ENCODE measurements at places on chromosomes 4 and X.

GRCh38 chr4:20217951-20218350 is 33.8 kb upstream of the SLIT2 start:
- DNase-seq, result no peak

DNA sequence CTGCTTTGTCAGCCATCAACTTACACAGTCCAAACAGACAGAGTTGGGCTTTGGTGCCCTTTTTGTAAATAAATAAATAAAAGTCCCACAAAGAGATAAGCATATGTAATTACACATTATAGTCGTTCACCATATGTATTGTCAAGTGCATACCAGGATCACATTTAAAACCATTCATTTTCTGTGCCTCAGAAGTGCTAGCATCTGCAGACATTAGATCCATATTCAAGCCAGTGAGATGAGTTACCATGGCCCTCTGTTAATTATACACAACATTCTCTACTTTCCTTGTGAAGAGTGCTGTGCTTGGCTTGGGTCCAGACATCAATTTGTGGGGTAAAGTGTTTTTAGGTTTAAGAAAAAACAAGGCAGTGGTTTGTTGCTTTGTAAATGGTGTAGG is 76.8 kb downstream of the ENOX2 start:
- no peak for DNase-seq

- no peak for DNase-seq
Measured at GRCh38 chr4:27049239-27049829, 188.7 kb downstream of the STIM2 start.

GRCh38 chrX:77693594-77693993 is 92.4 kb downstream of the ATRX start:
- no peak for DNase-seq

DNA sequence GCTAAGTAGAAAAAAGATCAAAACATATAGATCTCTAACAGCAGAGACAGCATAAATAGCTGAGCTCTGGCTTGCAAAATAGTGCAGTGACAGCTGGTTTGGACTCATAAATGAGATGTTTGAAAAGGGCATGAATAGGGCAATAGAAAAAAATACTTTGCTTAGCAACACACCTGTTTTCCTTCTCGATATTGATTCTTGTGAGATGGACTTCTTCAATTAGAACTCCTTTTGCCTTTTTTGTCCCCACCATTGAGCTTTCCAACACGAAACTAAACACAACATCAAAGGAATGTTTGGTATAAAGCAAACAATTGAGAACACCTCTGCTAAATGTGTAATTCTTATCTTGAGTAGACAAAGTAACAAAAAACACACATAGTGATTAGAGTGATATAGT is 726.3 kb downstream of the RAPGEF2 start:
- DNase-seq, result no peak

- peak; percentile 53 for DNase-seq
Measured at GRCh38 chr4:8319731-8320385, 50.3 kb downstream of the HTRA3 start.

DNA sequence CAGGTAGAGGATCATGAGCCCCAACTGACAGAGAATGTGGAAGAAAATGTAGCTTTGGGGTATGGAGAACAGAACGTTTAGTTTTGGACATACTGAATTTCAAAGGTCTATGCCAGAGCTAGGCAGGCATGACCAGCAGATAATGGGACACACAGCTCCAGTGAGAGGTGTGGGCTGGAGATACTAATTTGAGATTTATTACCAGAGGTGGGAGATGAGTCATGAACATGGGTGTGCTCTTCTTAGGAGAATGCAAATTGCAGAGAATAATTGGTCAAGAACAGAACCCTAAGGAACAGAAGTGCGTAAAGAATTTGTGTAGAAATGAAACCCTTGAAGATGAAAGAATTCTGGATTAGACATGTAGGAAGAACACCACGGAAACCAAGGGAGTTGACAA is 125.2 kb downstream of the PACRGL start:
- DNase-seq, result no peak

DNA sequence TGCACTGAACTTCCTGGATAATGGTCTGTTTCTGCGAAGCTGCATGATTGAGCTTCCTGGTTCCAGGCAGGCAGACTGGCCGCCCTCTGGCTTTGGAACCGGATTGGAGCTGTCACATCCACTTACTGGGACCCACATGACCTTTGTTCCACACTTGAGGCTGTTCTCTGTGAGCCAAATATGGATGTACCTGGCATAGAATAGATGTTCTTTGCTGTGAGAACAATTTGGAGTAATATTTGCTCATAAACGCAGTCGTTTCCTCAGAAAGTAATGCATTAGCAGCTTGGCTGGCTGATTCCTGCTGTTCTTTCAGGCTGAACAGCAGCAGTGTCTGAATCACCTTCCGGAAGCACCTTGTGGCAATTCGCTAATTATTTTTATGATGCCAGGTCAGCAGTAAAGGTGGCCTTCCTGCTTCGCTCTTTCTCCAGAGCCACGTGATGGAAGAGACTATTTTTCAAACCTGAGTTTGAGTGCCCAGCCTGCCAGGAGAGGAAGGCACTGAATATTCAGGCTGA is 78.1 kb upstream of the BOD1L1 start:
- no peak for DNase-seq

DNA sequence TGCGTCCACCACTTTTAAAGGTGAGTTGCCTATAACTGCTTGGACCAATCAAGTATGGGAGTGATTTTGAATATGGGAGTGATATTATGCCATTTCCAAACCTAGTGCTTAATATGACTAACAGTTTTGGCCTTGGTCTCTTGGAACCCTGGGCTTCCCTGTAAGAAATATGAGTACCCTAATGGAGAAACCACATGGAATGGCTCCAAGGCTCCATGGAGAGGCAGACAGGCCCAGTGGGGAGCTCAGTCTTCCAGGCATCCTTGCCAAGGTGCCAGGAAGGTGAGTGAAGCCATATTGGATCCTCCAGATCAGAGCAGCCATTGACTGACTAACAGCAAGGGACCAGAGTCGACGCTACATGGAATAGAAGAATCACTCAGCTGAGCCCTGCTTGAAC is 53.2 kb downstream of the MAML3 start:
- DNase-seq, result no peak

- peak; percentile 73 for DNase-seq
Measured at GRCh38 chr4:41418444-41418843, 119.5 kb upstream of the LIMCH1 start.

DNA sequence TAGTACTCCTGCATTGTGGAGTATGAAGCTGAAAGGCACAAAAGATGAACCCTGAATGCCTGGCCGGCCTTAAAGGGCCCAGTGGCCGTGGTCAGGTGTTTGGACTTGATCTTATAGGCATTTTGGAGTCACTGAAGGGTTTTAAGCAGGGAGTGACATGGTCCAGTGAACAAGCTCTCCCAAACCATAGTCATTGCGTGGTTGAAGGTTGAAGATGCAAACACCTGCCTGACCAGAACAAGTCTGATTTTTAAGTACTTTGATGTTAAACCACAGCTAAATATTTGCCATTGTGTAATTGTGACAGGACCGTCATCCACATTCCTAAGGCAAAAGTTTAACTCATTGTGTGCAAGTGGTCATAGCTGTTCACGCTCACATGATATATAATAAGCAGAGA is 3.3 kb downstream of the STK32B start:
- no peak for DNase-seq

- no peak for DNase-seq
Measured at GRCh38 chr4:139898293-139898692, 232.7 kb downstream of the MGST2 start.

GRCh38 chr4:41559940-41560516 is 22.1 kb downstream of the LIMCH1 start:
- no peak for DNase-seq

DNA sequence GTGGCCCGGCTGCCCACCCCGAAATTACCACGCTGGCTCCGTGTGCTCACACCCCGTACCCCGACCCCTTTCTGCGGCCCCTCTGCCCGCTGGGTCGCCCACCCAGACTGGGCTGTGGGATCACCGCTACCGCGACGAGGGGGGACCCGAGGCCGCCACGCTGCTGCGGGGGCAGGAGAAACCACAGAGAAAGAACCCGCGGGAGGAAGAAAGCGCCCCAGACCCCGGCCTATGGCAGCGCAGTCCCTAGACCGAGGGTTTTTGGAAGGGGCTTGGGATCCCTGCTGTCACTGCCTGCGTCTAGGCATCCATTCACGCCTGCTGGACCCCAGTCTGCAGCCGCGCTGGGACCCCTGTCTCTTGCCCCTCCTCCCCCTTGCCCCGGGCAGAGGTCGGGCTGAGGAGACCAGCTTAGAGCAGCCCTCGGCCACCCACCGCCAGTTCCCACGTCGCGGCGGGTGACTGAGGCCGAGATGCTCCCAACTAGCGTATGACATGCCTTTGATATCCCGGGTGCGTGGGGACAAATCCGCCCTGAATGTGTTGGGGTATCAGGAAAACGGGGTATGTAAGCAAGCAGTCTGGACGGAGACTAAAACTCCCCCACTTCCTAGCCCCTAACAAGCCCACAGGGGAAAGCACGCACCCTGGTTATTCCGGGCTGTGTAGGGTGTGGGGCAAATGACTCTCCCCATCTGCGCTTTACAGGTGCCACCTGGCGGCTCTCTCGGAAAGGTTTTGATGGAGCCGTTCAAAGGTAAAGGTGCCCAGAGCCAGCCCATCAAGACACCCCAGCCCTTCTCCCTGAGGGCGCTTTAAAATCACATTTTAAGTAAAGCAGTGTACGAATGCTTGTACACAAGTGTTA is 862 bp upstream of the INPP4B start:
- peak; percentile 52 for DNase-seq

All from aorta (tissue), 5 donors.